8988T (cell line): ENCODE measurements at places on chromosomes 6 and 20.

DNA sequence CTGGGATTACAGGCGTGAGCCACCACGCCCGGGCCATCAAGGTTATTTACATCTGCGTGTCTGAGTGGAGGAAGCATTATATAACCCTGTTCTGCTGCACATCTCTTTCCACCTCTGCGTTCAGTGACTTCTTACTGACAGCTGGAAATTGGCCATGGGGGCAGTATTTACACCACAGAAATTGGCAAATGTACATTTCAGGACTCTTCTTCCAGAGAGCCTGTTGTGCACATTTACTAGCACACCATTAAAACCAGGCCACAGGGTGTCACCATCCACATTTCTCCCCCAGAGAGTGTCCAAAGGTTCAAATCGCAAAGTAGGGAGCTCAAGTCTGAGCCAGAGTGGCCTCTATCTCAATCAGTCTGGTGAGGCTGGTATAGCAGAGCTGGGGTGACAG is 62.9 kb upstream of the SNX9 start:
- DNase-seq: no peak

GRCh38 chr20:36407199-36407733 is 101.1 kb downstream of the DLGAP4 start:
- DNase-seq: no peak

DNA sequence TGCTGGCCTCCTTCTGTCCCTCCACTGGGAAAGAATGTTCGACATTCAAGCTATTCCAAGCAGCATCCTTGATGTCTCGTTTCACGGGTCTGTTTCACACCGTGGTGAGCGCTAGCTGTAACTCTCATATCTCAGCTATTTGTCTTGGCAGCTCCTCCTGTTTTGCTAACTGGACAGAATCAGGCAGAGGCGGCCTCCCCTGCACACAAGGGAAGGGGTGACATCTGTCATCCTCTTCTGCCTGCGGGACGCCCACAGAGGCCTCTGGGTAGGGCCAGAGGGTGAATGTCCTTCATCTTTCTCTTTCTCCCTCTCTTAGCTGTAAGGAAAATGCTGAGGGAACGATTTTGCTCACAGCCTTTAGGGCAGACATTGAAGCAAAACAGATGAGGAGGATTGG is 232.8 kb upstream of the GMDS start:
- DNase-seq: no peak

GRCh38 chr20:11108102-11108810 is 434.5 kb upstream of the JAG1 start:
- no peak for DNase-seq

DNA sequence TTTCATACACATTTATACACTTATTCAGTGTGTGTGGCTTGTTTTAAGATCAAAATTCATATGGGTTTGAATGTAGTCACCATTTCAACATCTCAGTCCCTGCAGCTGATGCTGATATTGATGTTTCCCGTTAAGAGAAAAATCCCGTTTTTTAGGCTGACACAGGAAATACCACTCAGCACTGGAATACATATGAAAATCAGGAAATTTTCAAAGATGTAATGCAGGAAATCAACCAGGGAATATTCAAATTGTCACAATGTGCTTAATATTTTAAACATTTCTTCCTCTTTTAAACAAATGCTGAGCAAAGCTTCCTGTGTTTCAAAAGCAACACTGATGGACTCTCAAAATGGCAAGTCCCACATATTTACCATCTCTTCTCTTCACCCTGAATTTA is 94.5 kb upstream of the MARCKS start:
- no peak for DNase-seq

GRCh38 chr6:110545081-110545872 is 68.9 kb upstream of the SLC22A16 start:
- no peak for DNase-seq

DNA sequence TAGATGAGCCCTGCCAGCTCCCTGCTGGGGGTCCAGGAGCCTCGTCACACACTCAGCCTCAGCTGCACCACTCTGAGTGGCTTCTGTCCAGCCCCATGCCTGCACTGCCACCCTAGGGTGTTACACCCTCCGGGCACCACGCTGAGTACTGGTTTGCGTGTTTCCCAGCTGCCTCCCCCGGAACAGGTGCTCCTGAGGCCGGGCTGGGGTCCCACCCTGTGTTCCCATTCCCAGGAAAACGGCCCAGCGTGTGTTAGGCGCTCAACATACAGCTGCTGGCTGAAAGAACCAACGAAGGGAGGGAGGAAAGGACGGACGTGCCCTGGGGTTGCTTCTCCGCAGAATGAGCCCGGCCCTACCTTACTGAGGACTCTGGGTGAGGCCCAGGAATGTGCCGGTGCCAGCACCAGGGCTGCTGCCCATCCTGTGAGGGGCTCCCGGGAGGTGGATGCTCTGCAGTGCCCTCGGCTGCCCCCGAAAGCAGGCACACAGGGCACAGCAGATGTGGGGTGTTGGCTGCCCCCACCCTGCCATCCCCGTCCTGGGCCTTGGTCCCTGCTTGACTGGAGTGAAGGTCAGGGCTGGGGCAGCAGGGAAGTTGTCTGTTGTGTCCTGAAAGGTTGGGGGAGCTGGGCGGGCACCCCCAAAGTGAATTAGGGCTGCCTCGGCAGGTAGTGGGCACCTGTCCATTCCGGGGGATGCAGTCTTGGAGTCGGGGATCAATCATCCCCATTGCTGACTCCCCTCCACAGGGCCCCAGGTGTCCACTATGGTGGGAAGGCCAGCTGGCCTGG is 16.3 kb downstream of the LAMA5 start:
- no peak for DNase-seq

- no peak for DNase-seq
Measured at GRCh38 chr6:123053602-123054225, 57.7 kb downstream of the CLVS2 start.
